ENCODE measurements at places on chromosomes 16 and 17.

DNA sequence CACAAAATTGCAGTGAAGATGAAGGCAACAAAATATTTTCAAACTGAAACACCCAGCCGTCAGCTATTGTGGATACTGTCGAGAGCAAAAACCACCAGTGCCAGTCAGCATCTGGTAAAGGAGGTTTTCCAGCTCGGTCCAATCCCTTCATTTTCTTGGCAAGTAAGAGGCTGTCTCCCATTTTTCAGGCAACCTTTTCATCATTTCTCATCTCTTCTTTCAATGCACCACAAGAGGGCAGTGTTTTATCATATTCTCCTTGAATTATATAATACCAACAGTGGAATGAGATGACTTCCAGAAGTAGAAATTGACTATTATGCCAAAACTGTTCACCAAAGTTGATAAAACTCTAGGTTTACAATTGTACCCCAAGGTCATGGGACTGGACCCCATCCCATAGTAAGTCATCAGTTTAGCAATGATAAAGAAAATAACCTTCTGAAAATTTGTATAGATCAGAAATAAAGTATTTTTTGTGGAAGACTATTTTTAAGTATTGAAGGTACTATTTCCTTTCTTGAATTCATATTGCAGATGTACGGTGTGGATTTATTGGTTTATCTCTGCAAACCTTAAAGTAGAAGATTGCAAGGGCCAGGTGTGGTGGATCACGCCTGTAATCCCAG lies 16.8 kb downstream of the NQO1 start:
- DNase-seq, result no peak

DNA sequence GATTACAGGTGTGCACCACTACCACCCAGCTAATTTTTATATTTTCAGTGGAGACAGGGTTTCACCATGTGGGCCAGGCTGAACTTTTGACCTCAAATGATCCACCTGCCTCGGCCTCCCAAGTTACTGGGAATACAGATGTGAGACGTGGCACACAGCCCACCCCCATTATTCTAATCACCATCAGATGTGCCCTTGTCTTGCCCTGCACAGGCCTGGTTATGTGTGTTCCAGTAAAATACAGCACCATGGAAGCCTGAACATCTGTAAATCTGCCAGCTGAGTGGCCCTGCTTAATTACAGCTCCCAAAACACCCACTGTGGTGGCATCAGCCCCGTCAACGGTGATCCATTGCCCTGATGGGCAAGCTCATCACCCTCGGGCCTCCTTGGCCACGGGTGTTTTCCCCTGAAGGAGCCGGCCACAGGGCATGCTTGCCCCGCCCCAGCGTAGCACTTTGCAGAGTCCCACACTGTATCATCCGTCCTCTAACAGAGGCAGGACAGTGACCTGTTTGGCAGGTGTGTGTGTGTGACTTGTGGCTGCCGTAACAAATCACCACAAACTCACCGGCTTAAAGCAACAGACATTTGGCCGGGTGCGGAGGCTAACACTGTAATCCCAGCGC lies 74.5 kb downstream of the RBFOX3 start:
- no peak for DNase-seq

DNA sequence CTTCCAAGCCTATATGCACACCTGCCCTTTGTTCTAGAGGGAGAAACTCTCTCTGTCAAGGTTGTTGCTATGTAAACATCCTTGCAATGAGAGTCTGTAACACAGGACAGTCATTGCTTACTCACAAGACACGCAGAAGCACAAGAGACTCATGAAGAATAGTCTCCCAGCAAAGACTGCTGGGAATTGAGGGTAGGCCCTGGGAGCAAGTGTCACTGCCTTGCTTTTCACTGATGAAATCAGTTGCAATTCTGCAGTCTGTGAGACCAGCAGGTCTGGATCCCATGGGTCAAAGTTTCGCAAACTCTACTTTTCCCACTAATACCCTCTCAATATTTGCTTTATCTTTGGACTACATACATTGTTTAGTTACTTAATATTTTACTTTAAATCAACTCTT lies 177.4 kb downstream of the FTO start:
- DNase-seq, result no peak

DNA sequence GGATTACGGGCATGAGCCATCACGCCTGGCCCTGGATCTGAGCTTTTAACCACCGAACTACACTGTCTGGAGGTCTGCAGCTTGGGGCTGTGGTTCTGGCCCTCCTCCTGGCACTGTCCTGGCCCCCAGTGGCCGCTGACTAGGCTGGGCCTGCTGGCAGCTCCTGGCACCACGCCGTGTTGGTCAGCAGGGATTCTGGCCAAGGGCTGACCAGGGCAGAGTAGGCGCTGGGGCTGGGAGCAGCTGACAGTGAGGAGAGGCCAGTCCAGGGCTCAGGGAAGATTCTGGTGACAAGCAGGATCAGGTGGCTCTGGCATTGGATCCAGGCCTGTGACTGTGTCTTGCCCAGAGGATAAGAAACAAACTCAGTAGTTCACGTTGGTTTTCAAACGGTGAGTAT lies 14.6 kb downstream of the EEF2K start:
- DNase-seq, result no peak

GRCh38 chr16:69286941-69287713 lies 24.0 kb upstream of the VPS4A start:
- DNase-seq, result peak; percentile 45

- DNase-seq, result peak; percentile 86
These were observed 324.7 kb downstream of the SEC14L1 start for GRCh38 chr17:77465358-77466041.

DNA sequence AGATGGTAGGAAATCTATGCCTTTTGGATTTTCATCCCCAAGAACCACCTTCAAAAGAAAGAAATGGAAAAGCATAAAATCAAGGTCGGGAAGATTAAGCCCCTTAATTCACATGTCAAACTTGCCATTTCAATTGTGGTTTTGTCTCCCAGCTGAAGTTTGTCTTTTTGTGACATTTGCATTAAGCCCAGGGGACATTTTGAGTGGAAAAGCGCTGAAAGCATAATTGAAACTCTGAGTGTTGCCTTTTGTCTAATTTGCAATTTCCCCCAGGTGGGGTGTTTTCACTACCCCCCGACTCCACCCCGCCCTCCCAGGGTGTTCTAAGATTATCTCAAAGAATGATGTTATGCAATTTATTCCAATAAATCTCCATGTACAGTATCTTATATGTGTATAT lies 396.2 kb downstream of the CDH13 start:
- no peak for DNase-seq

DNA sequence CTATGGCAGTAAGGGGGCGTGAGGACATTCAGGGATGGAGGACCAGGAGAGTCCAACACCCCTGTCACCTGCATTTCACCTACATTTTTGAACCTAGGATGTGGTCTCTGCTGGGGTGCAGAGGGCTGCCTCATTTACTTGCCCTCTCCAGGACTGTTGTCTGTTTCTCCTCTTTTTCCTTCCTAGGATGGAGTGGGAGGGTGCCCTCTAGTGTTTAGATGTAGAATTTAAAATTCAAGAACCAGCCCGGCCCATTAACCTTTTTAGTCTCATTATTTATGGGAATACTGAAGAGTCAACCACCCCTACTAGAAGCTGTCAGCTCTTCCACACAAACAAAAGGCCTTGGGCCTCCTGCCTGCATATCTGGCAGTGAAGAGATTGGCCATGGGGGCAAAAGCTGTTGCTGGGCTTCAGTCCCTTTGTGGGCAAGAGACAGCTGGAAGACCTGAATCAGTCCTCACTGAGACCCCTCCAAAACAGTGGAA lies 2.5 kb upstream of the STARD3 start:
- DNase-seq, result peak; percentile 9

DNA sequence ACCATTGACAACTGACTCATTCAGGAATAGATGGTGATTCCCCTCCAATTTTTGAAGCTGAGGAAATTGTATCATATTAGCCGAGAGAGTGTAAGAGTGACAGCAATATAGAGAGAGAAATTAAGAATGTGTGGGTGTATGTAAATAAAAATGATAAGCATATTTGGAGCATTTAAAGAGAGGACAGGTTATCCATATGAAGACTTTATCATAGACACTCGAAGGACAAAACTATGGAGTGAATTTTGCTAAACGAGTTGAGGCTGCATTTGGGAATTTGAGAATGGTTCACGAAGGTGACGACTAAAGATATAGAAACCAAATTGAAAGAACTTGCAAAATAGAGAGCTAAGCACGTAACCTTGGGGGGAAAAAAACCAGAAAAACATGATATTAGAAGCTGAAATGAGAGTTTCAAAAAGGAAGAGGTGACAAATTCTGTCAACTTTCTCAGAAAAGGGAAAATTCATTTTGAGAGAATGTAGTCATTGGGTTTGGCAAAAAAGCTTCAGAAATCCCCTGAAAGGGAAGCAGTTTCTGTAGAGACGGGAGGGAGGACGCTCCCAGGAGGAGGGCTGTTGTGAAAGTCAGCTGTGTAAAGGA lies 129.7 kb downstream of the KCNJ2 start:
- no peak for DNase-seq

- DNase-seq, result no peak
These were observed 129.3 kb upstream of the AXIN2 start for GRCh38 chr17:65690626-65691310.

DNA sequence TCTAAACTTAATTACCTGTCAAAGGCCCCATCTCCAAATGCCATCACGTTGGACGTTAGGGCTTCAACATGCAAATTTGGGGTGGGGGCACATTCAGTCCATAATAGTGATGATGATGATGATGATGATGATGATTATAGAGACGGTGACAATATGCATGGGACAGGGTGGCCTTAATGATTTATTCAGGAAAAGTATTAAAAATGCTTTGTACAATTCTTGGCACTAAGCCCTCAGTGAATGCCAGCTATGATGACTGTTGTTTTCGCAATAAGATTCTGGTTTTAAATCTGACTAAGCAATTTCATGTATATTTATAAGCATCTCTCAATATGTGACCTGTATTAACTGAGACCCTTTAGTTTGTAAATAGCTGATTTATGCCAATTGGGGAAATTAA lies 106.3 kb downstream of the C16orf95 start:
- DNase-seq, result no peak

- no peak for DNase-seq
These were observed 133.5 kb downstream of the SEC14L1 start for GRCh38 chr17:77274096-77274845.

DNA sequence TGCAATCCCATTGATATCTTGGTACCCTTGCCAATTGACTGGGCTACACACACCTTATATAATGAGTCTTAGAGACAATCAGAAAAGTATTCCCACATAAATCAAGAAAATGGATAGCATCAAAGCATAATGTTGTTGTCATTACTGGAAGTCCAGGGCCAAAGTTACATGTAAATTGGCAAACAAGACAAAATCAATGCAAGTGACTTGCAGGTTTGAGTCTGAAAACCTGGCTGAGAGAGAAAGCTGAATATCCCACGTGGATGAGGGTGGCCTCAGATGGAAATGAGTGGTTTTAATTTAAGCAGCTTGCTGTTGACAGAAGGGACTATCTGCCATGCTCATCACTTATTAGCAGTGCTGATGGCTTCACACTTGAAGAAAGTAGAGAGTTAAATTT lies 324.0 kb upstream of the MON1B start:
- no peak for DNase-seq

- DNase-seq, result no peak
These were observed 655.8 kb upstream of the EEF2KMT start for GRCh38 chr16:5753381-5753780.

GRCh38 chr16:81397879-81398520 lies 46.6 kb upstream of the CMIP start:
- DNase-seq, result no peak

DNA sequence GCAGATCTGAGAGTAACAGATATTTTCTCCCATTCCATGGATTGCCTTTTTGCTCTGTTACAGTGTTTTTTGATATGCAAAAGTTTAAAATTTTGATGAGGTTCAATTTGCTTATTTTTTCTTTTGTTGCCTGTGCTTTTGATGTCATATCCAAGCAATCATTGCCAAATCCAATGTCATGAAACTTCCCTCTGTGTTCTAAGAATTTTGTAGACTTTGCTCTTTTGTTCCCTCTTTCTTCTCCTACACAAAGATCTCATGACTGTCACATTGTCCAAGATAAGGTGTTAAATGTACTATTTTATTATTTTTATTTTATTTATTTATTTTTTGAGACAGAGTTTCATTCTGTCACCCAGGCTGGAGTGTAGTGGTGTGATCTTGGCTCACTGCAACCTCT lies 18.9 kb upstream of the KCNH6 start:
- DNase-seq, result no peak

- peak; percentile 43 for DNase-seq
These were observed 14.6 kb upstream of the CNGB1 start for GRCh38 chr16:57985204-57986181.

DNA sequence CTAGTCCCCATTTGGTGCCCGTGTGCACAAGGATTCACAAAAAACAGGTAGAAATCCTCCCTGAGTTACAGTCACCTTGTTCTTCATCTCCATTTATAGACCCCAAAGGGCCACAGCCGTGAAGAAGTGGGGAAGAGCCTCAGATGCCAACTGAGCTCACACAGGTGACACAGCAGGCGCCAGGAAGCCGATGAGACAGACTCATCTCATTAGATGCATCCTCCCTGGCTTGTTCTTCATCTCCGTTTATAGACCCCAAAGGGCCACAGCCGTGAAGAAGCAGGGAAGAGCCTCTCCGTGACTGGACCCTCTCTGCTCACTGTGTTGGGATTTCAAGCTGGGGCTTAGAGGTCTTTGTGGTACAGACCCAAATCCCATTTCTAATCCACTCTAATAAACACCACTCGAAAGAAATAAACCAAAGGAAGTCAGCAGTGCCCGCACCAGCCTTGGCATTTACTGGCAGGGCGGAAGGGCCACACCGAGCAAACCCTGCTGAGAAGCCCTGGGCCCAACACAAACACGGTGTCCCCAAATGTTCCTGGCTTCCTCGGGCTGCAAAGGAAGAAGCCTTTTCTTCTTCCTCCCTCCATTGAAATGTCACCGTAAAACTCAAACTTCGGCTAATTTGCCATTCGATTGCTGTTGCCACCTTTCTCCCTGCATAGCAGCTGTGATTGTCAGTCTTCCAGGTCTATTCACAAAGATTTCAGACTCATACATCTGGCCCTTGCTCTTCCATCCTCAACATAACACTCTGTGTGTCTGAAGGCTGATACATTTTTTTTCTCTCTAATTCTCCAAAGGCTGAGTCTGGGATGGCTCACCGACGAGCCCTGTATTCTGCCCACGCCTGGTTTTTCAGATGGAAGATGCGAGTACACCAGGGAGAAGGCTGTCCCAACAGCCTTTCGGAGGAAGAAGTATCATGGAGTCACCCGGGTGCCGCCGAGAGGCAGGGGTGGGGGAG lies 44.9 kb upstream of the DOC2B start:
- DNase-seq, result no peak

DNA sequence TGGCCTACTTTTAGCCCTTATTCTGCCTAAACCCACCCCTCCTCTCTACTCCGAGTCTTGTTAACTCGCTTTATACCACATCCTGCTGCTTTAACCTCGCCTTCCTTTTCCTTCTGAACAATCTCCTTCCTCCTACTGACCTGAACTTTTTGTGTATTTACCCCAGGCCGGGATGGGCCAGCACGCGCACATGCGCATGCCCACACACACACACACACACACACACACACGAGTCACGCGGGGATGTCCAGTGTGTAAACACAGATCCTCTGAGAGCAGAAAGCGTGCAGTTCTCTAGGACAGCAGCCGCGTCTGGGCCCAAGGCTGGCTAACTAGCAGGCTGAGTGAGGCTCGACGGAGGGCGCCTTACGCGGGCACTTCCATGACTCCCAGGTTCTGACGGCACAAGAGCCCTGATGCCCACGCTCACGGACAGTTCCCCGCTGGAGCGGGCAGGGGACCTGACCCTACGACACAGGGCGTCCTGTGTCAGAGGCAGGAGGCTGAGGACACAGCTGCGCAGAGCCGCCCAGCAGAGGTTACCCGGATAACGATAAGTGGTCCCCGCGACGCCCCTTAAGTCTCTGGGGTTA lies 610 bp downstream of the PIK3R5 start:
- peak; percentile 50 for DNase-seq

- no peak for DNase-seq
These were observed 61.5 kb upstream of the B4GALNT2 start for GRCh38 chr17:49071106-49071505.

Measured in stimulated activated CD4-positive, alpha-beta T cell treated with anti-CD3 and anti-CD28 coated beads, Interleukin-15, amount 100 ng/mL, for 24 hours (primary cell).